Activated T-cell treated with anti-CD3 and anti-CD28 coated beads, Interleukin-2, amount 50 U/mL, for 4 hours (primary cell): ENCODE measurements at places on chromosomes 2 and 18. TPM values are rescaled to one million over a fixed set of nuclear protein-coding genes. Genes with fewer than 3 reads are reported as not detected.

Gene ANKRD29
- not detected for total RNA-seq

Gene CCDC88A
- 6.2 TPM for total RNA-seq

Gene CD8B2
- 0.21 TPM for total RNA-seq

Gene RPL37A
- total RNA-seq, result 4,335 TPM

Gene RAB6C
- not detected for total RNA-seq

Gene LCLAT1
- 24.3 TPM for total RNA-seq

Gene EN1
- total RNA-seq, result not detected

Gene DNAJC5G
- total RNA-seq, result not detected

Gene ANKRD62
- not detected for total RNA-seq

Gene DYSF
- 0.16 TPM for total RNA-seq

- DNase-seq, result no peak
These were observed 102.3 kb downstream of the BOD1L2 start for GRCh38 chr18:57249179-57249578.

GRCh38 chr2:32798829-32799228, 147.9 kb upstream of the LTBP1 start:
- DNase-seq, result no peak

DNA sequence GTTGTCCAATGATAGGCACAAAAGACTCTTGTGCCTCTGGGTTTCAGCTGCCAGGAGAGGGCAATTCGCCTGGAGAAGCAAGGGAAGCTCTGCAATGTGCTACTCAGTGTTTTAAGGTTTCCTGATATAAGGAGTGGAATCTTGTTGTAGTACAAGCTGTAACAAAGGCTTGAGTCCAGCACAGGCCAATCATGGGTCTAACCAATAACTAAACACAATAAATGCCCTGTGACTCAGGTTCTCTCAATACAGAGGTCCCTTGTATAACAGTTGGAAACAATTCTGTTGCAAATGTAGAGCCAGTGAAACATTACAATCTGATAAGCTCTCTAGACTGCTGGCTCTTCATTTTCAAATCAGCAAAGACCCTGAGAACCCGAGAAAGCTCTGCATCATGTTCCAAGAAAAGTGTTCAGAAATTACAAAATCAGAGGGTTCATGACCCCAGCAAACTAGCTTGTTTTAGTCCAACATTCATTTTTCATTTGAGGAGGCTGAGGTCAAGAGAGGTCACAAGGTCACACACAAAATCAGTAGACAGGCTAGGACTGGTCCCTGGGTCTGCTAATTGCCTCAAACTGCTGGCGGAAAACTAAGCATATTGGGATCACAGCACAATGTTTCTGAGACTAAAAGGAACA, 59.0 kb upstream of the DNMT3A start:
- no peak for DNase-seq

DNA sequence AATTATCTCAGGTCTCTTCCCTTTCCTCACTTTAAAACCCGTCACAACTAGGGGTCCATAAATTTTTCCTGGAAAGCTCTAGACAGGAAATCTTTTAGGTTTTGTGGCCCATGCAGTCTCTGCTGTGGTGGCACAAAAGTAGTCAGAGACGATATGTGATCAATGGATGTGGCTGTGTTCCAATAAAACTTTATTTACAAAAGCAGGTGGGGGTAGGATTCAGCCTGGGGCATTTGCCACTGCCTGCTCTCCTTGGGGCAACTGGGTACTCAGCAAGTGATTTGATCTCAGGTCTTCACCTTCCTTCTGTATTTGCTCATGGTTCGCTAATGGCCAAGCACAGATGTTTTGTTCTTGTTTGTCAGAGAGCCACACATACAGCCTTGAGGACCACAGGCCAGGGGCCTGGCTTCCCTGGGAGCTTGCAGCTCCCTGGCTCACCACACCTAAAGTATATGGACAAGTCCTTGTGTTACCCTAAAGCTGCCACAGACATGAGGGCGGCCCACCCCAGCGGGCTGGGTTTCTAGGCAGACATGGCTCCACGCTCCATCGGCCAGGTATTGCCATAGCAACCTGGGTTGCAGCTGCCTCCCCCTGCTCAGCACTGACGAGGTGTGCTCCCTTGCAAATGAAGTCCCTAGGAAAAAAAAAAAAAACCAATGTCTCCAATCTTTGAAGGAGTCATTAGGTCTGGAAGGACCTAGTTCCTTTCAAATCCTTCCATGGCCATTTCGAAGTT, 89.7 kb upstream of the YWHAQ start:
- DNase-seq, result no peak

DNA sequence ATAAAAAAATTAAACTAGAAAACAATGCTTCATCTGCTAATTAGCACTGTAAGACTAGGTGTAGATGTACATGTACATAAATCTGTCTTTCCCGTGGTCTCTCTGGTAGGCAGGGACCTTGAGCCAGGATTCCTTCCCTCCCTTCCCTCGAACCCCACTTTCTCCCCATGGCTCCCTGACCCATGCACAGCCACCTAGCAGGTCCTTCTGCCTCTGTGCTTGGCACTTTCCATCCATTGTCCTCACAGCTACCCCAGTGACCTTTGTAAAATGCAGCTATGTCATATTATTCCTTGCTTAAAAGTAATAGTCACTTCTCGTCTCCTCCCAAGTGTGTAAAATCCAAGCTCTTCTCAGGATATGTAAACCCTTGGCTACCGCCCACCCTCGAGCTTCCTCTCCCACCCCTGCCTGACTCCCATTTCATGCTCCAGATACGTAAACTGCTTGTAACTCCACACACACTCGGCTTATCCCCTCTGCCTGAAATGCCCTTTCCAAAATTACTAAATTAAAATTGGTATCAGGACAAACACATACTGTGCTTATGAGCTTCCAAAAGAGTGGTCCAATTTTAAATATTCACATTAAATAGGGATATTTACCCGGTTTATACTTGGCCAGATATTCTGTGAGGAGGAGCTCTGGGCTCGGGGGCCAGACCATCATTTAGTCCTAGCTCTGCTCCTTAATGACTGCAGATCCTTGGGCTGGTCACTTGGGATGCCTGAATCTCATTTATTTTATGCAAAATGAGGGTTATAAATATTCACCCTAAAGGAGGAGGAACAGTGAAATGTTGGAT, 54.0 kb upstream of the RALBP1 start:
- no peak for DNase-seq

- DNase-seq, result no peak
These were observed 24.0 kb upstream of the COLEC12 start for GRCh38 chr18:524466-524865.

DNA sequence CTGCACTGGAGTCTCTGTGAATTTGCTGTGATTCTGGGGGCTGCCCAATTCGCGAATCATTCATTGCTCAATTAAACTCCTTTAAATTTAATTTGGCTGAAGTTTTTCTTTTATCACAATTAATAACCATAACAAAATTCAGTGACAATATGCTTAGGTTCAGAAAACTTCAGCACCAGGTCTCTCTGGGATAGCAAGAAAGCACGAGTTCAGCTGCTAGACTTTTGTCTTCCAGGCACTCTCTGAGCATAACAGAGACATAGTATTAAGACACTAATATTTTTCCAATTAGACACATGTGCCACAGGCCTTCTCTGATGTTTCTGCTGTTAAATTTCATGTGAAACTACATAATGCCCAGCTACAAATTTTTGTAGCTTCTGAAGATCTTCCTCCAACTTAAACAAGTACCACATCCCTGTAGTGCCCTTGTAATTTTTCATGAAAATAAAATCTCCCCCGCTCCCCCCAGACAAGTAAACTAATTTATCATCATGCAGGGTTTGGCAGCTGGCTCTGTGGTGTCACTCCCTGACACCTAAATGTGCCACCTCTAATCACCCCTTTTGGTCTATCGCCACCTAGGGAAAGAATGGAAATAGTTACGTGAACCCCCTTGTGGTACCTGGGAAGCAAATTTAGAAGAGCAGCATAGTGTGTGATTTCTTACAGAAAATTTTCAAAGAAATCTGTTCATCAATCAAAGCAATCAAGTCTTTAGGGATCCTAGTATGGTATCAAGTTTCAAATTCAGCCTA, 94.1 kb downstream of the CSRNP3 start:
- DNase-seq, result no peak

- DNase-seq, result peak; percentile 19
These were observed 461 bp downstream of the PRADC1 start for GRCh38 chr2:73232403-73233153.

- no peak for DNase-seq
These were observed 68.1 kb downstream of the CLHC1 start for GRCh38 chr2:55163941-55164390.

DNA sequence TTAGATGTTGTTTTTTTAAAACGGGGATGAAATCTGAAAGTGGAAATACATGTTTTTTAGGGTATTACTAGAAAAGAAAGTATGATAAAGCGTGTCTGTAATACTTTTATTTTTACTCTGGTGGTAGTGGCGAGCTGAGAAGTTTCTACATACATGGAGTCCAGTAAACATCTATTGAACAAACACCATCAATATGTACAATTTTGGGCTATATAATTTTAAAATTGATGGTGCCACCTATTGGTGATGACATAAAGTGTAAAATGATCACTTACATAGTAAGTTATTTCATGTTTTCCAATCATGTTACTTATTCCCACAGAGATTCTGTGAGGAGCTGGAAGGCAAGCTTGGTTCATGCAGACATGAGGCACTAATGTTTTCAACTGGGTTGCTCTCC, 31.5 kb upstream of the NFE2L2 start:
- DNase-seq, result no peak

DNA sequence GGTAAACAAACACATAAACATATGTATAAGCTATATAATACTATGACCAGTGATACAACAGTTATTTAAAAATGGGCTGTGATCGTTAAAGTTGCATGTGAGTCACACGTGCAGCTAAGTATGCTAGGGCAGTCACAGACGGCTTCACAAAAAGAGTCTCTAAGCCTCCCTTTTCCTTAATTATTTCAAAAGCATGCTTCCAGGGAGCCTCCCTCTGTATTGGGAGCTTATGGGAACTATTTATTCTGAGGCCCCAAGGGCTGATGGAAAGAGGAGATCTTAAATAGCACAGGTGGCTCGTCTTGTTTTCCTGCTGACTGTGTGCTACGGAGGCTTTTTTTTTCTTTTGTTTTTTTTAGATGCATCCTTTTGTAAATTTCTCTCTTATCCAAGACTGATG, 94.3 kb downstream of the ADCYAP1 start:
- no peak for DNase-seq

GRCh38 chr2:191013682-191013931, 364 bp downstream of the STAT1 start:
- DNase-seq, result no peak

GRCh38 chr2:173906626-173907025, 58.5 kb downstream of the SP3 start:
- no peak for DNase-seq

GRCh38 chr2:176845718-176846117, 366.9 kb upstream of the HNRNPA3 start:
- no peak for DNase-seq

- no peak for DNase-seq
These were observed 727 bp downstream of the KIF1A start for GRCh38 chr2:240819126-240819857.

DNA sequence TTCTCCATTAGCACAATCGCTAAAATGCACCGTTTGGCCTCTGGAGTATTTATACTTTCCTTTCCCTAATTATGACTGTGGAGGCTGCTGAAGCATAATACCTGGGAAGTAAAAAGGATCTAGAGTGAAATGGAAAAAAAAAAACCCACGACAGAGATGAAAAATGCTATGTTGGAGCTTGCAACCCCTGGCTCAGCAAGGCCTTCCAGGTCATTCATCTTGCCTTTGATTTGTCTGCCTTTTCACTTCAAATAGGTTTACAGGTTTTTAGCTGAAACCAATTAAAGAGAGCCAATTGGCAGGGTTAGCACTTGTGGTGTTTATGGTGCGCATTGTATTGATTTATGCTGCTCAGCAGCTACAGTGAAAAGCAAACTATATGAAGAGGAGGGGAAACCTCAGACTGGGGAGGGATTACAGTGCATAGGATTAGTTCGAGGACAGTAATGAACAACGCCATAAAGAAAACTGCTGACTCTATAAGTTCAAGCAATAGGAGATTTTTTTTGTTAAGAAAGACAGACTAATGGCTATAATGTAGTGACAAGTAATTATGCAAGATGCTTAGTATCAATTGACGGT, 347.9 kb downstream of the MEIS1 start:
- no peak for DNase-seq

GRCh38 chr2:59390581-59390980, 1149.5 kb upstream of the FANCL start:
- no peak for DNase-seq

- DNase-seq, result no peak
These were observed 9.8 kb upstream of the GPC1 start for GRCh38 chr2:240425697-240426096.

DNA sequence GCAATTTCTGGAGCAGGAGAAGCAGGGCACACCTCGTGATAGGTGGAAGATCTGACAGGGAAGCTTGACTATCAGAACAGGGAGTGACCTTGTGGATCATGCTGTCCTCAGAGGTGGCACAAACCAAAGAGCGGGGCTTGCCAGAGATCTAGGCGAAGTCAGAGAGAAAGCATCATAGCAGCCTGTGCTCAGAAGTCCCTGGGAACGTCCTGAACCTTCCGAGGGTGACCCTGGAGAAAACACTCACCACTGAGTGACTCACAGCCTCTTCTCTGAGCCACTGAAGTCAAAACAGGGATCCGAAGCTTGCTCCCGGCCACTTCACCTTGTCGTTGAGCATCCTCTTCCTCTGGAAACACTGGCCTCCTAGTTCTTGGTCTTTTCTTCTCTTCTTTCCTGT, 56.7 kb downstream of the IL1R2 start:
- no peak for DNase-seq

GRCh38 chr2:235170536-235171521, 219.0 kb downstream of the SH3BP4 start:
- DNase-seq, result no peak

- no peak for DNase-seq
These were observed 19.0 kb downstream of the CRIM1 start for GRCh38 chr2:36374585-36374984.
